ENCODE measurements at places on chromosomes 1 and 21.

- DNase-seq, result peak; percentile 48
Measured at GRCh38 chr1:91165033-91165654, 143.3 kb upstream of the ZNF644 start.

DNA sequence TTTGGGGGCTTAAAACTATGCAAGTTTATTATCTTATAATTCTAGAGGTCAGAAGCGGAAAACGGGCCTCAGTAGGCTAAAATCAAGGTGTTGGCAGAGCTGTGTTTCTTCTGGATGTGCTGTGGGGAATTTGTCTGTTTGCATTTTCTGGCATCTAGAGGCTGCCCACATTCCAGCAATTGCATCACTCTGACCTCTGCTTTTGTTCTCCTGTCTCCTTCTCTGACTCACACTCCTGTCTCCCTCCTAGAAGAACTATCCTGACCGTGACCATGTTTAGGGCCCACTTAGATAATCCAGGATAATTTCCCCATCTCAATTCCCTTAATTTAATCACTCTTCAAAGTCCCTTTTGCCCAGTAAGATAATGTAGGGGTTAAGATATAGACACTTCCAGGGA is 127.4 kb upstream of the DEPDC1 start:
- peak; percentile 51 for DNase-seq

DNA sequence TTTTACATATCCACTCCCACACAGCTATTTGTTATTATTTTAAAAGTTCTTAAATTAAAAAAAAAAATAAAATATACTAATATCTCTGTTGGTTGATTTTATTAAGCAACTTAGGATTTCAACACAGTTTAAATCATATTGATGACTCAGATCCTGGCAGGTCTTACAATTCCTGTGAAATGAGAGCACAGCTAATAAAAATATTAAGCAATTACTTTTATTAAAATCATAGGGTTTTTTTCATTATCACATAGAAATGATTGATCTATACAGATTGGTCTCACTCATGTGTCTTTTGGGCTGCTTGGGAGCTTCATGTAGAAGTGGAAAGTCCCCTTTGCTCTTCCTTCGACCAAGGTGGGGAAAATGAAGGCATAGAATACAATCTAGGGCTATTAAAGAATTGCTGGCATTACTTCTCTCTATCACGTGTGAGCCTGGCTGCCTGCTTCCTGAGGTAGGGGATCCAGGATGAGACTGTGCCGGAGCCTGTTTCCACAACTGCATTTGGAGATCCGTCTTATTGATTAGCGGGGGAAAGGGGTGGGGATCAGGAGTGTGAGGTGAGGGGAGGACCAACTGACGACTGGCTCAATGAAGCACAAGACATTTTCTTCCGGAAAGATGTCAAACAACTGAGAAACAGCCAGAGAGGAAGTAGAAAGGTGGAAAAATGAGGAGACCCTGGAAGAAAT is 858.0 kb downstream of the USP25 start:
- DNase-seq, result peak; percentile 58

DNA sequence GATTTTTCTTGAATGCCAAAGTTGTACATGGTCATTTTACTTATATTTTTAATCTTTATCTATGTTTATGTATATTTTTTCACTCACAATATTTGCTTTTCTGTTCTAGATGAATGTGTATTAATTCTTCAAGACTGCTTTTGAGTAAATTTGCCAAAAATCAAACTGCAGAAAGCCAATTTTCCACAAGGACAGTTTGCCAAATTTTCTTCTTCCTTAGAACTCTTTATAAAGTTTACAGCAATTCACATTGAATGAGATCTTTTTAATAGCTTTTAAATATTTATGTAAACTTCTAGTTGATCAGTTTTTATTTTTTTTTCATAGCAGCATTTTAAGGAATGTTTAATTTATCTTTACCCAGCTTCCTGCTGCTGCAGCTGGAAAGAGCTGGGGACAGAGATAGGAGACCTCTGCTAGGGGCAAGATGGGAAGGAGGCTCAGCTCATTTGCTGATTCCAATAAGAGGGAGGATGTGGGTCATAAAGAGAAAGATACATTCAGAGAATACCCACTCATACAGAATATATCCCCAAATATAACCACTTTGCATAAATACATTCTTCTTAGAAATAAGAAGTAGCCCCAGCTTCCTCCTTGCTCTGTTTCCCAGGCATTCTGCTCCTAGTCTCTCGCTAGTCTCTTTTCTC is 93.0 kb downstream of the ODF2L start:
- no peak for DNase-seq

DNA sequence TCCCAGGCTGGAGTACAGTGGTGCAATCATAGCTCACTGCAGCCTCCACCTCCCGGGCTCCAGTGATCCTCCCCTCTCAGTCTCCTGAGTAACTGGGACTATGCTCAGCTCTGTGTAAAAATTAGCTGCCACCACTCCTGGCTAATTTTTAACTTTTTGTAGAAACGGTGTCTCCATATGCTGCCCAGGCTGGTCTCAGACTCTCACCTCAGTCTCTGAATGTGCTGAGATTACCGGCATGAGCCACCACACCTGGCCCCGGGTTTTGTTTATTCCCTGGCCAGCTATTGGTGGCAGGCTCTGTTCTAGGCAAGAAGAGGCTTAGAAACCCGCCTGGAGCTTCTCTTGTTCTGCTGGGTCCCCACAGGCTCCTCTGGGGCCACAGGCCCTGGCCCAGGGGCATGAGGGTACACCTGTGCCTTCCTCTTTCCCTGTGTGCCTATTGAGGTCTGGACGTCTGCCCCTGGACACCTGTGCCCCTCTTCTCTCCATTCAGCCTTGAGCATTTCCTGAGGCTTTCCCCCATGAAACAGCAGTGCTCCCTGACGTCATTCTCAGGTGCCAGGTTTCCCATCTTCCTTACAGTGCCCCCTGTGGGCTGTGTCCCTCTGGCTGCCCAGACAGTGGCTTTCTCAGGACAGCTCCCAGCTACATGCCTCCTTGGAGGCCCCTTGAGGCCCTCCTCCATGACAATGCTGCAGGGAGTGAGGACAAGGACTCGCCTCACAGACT is 57.5 kb downstream of the PCP4 start:
- no peak for DNase-seq

DNA sequence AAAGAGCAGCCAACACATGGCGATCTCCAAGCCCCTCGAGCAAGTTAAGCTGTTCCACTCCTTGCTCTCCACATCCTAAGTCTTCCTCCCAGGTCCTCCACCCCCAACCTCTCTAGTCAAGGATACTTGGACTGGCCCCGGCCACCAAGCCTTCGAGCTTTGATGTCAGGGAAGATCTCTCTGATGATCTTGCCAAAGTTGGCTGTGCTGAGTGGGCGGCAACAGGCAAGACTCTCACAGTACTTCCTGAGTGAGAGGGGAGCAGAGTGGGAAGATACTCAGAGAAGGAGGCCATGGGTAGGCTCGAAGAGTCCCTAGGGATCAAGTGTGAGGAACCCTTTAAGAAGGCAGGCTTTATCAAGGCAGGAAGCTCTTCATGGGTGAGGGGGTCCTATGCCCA is 2.8 kb downstream of the RFX5 start:
- no peak for DNase-seq

GRCh38 chr1:167447521-167448136 is 70.7 kb downstream of the CD247 start:
- DNase-seq, result peak; percentile 5

- DNase-seq, result peak; percentile 91
Measured at GRCh38 chr1:24793447-24794129, 48.3 kb downstream of the CLIC4 start.

DNA sequence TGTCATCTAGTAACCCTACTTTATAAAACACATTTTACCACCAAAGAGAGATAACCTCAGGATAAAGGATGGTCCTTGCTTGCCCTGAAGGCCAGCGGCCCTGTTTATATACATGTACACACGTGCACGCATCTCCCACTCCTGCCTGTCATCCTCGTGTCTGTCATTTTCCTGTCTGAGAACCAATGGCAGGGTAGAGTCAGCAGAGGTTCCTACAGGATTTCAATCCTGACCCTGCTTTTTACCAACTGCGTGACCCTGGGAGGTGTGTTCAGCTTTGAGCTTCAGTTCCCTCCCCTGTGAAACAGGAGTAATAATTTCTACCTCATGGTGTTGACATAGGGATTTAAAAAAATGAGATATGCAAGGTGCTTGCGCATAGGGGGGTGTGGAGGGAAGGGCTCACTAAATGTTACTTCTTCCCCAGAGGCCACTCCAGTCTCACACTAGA is 12.3 kb upstream of the RASSF5 start:
- no peak for DNase-seq

DNA sequence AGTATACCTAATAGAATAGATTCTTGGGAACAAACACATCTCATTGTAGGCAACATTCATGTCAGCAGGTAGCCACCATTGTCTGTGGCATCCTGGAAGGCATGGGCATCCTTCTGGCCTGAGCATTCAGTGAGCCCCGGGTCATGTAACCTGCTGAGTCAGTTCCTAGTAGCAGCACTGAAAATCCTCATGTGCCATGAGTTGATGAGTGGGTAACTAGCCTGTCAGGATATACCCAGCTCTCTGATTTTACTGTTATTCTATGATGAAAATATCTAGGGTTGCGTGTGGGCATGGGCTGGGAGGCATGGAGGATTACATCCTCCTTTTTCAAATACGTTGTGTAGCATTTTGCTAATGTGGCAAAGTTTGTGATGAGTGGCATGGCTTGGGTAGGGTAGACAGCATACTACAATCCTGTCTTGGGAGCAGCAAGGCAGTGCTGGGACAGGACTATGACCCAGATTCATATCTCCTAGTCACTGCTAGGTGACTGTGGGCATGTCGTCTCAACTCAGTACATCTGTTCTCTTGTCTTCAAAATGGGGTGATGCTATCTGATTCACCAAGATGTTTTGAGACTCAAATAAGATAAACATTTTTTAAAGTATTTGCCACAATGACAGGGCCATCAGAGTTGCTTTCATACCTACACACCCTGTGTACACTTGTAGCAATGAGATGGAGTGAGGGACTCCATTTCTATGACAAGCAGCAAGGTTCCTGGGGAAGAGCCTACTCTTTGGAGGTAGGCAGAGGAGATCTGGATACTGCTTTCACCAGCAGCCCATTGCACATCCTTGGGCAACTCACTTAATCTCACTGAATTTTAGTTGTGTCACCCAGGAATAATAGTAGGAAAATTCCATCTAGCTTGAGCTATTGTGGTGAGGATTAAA is 62.5 kb downstream of the CD58 start:
- DNase-seq, result no peak

- peak; percentile 67 for DNase-seq
Measured at GRCh38 chr1:155729031-155729898, 40.4 kb downstream of the DAP3 start.

GRCh38 chr1:58248791-58249190 is 297.7 kb downstream of the OMA1 start:
- no peak for DNase-seq

DNA sequence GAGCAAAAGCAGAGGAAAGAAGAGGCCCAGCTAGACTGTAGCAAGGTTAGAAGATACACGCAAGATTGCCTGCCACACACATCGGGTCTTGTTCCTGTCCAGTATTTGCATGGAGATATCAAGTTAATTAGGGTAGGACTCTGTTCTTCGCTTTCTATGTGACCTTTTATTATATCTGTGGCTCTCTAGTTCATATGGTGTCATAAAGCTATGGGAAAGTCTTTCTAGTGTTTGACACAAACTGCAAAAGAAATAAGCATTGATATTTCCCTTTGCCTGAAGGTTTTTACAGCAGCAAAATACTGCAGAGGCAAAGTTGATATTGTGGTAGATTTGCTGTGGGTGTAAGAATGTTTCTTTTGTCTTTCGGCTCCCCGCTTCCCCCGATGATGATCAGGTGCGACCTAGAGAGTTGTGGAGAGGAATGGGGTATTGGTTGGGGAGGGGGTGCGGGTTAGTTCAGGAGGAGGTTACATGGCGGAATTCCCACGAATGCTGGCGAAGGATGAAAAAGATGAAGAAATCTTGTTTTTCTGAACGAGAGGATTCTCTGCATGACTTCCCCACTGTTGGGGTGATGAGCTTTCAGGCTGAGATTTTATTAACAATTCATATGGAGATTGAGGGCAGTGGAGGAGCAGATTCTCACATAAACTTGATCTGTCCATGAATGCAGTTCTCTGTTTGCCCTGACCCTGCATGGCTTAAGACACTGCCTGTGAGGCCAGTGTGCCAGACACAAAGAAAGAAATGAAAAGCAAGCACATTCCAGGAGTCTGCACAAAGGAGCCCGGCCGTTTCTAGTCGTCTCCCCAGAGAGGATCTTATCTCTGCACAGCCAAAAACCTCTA is 550.2 kb downstream of the USP25 start:
- DNase-seq, result peak; percentile 55

DNA sequence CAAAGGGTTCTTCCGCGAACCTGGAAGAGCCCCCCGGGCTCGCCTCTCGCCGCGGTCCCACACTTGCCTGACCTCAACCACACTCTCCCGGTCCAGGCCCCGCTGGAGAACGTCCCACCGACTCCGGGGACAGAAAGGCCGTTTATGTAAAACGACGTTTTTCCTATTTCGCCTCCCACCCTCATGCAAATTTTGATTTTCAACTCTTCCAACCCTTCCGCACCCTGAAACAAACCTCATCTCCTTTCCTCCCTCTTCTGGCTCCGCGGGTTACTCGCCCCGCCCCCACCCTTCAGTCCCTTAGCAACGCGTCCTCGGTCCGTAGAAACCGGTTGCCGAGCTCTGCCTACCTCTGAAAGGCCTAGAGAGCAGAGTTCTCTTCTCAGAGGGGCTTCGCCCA is at the start of gene C1orf141:
Gene C1orf141, minus strand, starts transcription at position 276 of the 400 bp plus-strand sequence. CDS start 7,730 bp downstream, outside the sequence.
- DNase-seq, result no peak

- no peak for DNase-seq
Measured at GRCh38 chr1:101162736-101163735, 73.8 kb upstream of the S1PR1 start.

GRCh38 chr1:89755591-89755990 is 65.2 kb upstream of the LRRC8D start:
- DNase-seq, result no peak

- no peak for DNase-seq
Measured at GRCh38 chr1:7705908-7706216, 65.2 kb upstream of the VAMP3 start.

DNA sequence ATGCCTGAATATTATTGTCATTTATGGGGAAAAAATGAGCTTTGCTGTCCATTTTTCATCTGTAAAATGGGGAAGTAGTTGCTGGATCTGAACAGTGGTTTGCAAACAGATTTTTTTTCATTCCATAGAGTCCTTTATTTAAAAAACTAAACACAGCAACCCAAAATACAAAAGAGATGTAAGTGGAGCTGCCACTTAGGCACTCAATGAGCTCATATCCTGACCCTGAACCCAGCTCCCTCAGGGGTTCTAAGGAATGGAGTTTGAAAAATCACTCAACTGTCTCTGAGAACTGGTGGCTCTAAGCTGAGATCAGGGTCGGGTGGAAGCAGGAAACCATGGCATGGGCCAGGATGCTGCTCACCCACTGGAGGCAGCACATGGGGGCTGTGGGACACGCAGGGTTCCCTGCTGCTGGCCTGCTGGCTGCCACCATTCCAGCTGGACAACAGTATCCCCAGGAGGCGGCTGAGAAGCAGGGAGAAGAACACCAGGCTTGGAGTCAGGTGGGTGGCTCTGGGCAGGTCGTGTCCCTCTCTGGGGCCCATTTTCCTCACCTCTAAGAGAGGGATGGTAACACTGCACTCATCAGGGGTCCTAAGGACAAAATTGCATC is 9.6 kb upstream of the ECE1 start:
- DNase-seq, result peak; percentile 70

- DNase-seq, result no peak
Measured at GRCh38 chr21:25964015-25964414, 206.6 kb downstream of the APP start.

Measured in fibroblast of skin of back (primary cell).